ENCODE measurements at places on chromosomes 11 and 22.

- no peak for DNase-seq
These were observed 174.5 kb downstream of the CEP164 start for GRCh38 chr11:117502015-117502778.

DNA sequence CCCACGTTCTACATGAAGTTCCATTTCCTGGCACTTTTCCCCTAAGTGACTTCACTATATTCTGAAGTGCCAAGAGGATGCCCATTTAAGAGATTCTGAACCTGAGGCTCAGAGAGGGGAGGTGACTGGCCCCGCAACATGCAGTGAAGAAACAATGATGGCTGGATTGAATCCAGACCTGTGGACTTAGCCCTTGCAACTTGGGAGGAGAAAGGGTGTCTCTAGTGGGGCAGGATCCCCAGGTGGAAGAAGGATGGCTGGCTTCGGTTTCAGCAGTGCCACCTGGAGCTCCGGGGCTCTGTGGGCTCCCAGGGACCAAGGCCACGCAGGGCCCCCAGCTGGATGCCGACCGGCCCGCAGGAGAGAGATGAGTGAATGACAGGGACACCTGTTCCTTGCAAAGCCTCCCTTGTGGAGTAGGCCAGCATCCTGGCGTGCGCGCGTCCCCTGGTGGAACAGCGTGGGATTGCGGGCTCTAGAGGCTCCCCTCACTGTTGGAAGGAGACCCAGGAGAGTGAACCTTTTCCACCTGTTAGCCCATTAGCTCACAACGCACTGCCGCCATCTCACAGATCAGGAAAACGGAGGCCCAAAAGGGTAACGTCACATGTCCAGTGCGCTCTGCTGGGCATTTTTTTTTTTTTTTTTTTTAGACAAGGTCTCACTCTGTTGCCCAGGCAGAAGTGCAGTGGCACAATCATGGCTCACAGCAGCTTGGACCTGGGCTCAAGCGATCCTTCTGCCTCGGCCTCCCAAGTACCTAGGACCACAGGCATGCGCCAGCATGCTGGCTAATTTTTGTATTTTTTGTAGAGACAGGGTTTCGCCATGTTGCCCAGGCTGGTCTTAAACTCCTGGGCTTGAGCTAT lies 104.7 kb downstream of the KIAA1671 start:
- peak; percentile 73 for DNase-seq

- DNase-seq = no peak
These were observed 879.4 kb upstream of the TENM4 start for GRCh38 chr11:80320226-80320625.

DNA sequence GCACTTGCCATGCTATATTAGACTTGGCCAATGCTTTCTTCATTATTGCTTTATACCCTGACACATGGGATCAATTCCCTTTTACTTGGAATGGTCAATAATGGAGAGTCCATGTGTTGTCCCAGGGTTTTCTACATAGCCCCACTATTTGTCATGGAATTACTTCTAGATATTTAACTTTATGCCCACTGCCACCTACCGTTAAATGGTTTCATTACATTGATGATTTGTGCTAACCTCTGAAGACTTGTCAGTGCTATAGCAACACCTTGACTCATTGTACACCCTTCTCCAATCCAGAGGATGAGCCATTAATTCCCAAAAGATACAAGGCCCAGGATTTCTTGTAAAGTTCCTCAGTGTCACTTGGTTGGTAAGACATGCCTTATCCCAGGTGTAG lies 31.4 kb upstream of the SLC22A25 start:
- DNase-seq = no peak

DNA sequence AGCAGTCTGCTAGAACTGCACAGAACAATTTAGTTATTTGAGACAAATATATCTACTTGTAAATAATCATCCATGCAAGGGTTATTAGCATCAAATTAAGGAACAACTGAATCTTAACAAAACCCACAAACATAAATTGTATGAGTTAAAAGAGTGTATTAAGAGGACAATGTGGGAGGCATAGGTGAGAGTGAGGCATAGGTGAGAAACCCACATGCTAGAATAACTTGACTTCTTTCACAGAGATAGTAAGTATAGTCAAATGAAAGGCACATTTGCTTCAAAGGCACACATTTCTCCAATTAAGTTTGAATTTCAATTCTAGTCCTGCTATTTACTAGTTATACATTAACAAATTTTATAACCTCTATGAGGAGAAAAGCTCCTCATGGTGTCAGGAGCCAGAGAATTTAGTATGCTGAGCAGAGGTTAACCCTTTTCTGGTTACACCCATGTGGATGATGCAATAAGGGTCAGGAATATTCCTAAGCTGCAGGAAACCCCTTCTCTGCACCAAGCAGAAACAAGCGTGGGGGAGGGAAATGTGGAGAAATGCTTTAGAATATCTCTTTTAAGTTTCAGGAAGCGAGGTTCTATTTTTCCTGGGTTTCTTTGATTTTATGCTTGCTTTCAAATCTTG lies 264.2 kb downstream of the GRM5 start:
- DNase-seq = no peak

DNA sequence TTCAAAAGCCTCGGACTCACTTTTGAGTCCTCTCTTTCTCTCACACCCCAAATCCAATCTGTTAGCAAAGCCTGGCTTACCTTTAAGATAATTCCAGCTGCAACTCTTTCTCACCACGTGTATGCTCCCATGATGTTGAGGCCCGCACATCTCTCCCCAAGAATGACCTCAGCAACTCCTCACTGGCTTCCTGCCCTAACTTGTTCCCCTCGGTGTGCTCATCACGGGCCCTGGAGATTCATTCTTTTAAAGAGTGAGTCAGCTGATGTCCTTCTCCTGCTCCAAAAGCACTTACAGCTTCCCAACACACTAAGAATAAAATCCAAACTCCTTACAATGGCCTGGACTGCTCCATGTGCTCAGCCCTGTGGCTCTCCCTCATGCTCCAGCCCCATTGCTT lies 1041.3 kb downstream of the OPCML start:
- no peak for DNase-seq

DNA sequence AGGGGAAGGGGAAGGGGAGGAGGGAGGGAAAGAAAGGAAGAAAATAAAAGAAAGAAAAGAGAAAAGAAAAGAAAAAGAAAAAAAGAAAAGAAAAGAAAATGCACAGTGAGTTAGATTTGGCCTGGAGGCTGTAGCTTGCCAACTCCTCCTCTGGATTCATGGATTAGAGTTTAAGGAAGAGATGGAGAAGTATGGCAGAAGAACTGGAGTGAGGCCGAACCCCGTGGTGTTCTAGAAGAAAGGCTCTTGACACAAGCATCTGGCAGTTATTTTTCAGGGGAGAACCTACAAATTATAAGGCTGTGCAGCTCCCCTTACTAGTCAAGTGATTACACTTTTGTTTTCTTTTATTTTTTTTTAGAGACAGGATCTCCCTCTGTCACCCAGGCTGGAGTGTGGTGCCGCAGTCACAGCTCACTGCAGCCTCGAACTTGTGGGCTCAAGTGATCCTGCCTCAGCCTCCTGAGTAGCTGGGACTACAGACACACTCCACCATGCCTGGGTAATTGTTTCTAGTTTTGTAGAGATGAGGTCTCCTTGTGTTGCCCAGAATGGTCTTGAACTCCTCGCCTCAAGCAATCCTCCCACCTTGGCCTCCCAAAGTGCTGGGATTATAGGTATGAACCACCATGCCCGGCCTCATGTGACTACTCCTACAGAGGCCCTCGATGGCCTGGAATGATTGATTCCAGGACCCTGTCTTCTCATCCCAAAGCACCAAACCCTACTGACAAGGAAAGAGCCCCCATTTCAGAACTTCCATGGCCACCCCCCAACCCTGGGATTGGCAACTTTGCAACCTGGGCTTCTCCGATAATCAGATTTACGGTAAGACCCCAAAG lies 19.5 kb downstream of the ZNF74 start:
- no peak for DNase-seq

- no peak for DNase-seq
These were observed 598 bp downstream of the CABIN1 start for GRCh38 chr22:24011735-24012068.

GRCh38 chr11:94941131-94941530 lies 32.2 kb downstream of the CWC15 start:
- no peak for DNase-seq

DNA sequence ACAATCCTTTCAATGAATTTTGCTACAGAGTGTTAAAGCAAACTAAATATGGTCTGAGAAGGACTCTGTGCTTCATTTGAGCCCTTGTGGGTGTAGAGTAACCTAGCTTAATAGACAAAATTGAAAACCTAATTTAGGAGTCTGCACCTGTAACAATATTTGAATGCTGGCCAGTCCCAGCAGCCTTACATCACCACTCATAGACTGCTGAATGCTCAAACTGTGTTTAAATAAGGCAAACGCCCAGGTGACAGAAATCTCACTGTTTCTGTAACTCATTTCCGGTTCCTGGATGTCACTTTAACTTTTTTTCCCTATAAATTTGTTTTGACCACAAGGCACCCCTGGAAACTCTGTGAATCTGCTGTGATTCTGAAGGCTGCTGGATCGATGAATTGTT lies 45.5 kb upstream of the GLYATL1B start:
- no peak for DNase-seq

DNA sequence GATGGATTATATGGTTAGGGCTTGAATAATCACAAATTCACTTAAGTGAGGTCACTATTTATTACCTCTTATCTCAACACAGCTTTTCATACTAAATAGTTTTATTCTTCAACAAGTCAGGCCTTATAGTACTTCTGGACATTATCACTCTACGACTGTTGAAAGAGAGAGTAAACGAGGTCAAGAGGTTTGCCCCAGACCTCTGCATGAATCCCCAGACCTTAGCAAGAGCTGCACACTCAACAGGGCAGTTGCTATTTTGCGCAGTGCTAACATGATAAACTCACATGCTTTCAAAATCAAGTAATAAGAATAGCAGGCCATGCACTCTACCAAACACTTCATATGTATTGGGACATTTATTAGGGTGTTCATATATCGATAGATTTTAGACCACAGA lies 60.5 kb downstream of the DDI1 start:
- DNase-seq = no peak

DNA sequence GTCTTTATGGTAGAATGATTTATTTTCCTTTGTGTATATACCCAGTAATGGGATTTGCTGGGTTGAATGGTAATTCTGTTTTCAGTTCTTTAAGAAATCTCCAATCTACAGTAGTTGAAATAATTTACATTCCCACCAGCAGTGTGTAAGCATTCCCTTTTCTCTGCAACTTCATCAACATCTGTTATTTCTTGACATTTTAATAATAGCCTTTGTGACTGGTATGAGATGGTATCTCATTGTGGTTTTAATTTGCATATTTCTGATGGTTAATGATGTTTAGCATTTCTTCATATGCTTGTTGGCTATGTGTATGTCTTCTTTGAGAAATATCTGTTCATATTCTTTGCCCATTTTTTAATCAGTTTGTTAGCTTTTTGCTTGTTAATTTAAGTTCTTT lies 901.2 kb downstream of the METTL15 start:
- no peak for DNase-seq

GRCh38 chr11:102398297-102398696 lies 51.3 kb downstream of the BIRC2 start:
- DNase-seq = no peak

DNA sequence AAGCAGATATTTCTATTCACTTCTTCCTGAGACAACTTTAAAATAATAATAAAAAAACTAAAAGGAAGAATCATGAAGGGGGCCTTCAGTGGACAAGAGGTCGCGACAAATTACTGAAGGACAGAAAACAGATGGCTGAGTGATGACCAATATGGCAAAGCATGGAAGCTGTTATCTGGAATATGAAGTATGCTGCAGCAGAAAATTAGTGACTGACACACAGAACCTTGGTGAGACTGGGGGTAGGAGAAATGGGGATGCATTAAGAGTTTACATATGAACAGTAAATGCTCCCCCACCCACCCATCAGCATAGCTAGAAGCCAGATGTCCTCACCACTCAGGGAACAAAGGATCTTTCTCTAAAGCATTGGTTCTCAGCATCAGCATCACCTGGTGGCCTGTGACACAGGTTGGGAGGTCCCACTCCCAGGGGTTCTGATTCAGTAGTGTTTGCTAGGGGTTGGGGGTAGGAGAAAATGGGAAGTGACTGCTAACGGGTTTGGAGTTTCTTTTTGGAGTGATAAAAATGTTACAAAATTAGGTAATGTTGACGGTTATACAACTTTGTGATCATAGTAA lies 59.7 kb downstream of the NARS2 start:
- DNase-seq = no peak

Measured in activated T-cell treated with anti-CD3 and anti-CD28 coated beads for 24 hours (primary cell).